ENCODE measurements at places on chromosomes 5 and 9.

GRCh38 chr5:60679816-60680215 is 20.1 kb downstream of the DEPDC1B start:
- DNase-seq, result no peak

GRCh38 chr9:120611690-120612068 is 31.7 kb upstream of the CDK5RAP2 start:
- DNase-seq, result no peak

DNA sequence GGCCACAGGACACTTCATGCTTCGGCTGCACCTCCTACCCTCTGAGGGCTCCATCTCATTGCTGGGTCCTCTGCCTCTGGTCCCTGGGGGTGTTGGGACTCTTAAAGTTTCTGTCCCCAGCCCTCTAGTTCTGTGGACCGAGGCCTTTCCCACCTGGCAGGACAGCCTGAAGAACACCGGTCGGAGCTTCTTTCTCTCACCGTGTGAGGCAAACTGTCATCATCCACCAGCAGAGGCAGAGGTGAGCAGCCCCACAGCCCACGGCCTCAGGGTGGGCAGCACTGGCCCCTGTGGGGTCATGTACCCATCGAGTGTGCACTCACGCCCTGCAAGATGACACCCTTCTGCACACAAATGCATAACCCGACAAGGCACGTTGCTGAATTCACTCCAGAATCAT is 49.9 kb downstream of the IRX2 start:
- no peak for DNase-seq

DNA sequence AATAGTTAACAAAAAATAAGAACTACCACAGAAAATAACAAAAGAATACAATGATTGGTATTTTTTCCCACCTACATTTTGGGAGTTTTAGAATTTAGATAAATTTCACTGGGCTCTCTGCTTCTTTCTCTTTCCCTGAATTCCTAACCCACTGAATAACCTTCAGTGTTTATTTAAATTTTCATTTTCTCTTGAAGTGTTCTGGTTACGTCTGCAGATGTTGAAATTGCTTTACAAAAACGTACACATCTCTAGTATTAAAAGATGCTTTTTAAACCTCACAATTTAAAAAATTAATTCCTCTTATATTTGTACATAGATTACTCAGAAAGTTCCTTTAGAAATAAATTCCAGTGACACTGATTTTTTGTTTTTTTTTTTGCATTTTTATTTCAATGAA is 158.7 kb upstream of the TUT7 start:
- DNase-seq, result no peak

- no peak for DNase-seq
These were observed 163.7 kb downstream of the ROR2 start for GRCh38 chr9:91786132-91786896.

- no peak for DNase-seq
These were observed 61.4 kb upstream of the RANBP6 start for GRCh38 chr9:6076851-6077250.

GRCh38 chr5:151665613-151666012 is 21.1 kb downstream of the SPARC start:
- DNase-seq, result no peak

DNA sequence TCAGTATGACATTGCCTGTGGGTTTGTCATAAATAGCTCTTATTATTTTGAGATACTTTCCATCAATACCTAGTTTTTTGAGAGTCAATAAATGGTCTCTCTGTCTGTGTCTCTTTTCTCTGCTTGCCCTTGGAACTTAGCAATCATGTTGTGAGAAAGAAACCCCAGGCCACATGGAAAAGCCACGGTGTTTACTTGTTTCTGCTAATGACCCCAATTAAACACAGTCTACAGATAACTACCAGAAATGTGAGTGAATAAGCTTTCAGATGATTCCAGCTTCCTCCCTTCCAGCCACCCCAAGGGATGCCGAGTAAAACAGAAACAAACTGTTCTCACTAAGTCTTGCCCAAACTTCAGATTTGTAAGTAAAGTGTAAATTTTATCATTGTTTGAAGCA is 584.9 kb downstream of the MAT2B start:
- DNase-seq, result no peak

- no peak for DNase-seq
These were observed 25.9 kb upstream of the IL17B start for GRCh38 chr5:149404746-149405549.

DNA sequence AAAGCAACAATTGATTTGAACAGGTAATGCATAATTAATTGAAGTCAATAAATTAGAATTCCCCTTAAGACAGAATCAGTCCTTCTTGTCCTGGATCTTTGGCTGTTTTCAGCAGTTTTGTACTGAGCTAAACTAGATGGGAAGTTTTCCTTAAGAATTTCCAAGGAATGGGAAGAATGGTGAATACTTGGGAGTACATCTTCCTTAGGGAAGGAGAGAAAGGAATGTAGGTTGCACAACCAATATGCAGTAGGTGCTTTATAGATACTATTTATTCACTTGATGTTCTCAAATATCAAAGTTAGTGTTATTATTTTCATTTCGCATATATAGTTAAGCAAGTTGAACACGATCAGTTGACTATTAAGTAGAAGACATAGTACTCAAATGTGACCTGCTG is 183.5 kb upstream of the MAP1B start:
- DNase-seq, result no peak

DNA sequence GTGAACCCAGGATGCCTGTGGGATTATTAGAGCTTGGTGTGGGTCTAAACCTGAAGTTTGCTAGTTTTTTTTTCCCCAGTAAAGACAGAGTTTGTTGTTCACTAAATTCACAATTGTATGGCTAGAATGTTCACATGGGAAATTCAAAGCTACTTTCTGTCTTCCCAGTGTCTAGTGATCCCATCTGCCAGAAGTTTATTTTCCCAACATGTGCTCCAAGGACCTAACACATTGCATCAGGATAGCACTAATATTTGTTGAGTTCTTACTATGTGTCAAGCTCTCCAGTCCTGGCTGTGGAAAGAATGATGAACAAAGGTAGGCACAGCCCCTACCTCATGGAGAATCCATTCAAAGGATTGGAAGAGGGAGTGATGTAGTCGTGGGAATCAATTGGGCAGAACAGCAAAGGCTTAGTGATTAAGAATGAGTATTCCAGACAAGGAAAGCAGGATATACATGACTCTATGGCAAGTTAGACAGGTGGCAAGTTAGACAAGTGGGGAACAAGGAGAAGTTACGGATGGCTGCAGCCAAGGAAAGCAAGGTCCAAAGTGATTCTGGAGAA is 521.5 kb upstream of the WWC1 start:
- no peak for DNase-seq

- no peak for DNase-seq
These were observed 85.6 kb downstream of the C5orf15 start for GRCh38 chr5:133882846-133883245.

DNA sequence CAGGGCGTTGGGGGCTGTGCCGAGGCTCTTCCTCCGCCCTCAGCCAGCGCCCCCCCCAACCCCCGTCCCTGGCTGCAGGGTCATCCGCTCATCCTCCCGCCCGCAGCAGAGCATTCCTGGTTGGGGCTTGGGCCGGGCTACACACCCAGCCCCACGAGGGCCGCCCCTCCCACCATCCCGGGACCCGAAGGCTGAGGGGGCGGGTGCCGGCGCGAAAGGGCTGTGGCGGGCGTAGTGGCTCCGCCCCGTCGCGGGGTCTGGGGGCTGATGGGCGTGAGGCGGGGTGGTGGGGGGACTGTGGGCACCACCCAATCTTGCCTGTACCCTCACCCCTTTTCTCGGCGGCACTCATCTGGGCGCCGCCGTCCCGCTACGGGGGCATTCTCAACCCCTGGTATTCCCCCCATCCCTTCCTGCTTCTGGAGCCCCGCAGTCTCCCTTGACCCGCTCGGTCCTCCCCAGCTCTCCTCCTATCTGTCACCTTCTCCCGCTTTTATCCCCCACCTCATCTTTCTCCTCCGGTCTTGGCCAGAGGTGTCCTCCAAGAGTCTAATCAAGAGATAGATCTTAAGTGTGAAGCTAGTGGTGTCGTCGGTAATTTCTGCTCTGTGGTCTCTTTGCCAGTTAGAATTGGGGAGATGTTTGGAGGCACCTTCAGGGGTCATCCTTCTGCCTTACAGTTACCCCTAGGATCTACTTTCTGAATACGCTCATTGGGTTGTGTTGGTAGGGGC is 1.6 kb downstream of the FER start:
- no peak for DNase-seq

DNA sequence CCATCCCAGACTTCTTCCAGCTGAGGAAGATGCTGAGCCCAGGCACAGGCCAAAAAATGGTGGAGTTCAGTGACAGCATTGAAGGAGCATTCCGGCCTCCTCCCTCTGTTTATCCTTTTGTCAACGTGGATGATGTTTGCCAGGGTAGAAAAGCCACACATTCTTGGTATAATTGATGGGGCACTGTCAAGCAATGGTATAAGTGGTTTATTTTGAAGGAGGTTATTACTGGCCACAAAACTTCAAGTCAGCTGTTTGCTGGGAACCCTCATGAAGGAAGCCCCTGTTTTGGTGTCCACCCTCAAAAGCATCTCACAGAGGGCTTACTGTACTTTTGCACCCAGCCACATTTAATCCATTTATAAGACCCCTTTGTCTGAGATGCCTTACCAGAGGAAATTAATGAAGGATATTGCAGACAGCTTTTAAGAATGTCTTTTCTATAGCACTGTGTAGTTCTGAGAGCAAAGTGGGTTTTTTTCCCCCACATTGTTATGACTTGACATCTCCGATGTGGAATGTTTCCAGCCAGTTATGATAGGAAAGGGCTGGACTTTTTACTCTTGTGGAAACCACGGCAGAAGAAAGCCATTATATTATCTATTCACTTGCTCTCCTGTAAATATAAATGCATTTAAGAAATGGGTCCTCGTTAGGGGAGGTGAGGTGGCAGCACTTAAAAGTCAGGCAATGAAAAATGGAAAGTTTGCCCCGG is 95.5 kb upstream of the SPATA31D4 start:
- no peak for DNase-seq

- no peak for DNase-seq
These were observed 1.6 kb upstream of the BRINP1 start for GRCh38 chr9:119370816-119371215.

DNA sequence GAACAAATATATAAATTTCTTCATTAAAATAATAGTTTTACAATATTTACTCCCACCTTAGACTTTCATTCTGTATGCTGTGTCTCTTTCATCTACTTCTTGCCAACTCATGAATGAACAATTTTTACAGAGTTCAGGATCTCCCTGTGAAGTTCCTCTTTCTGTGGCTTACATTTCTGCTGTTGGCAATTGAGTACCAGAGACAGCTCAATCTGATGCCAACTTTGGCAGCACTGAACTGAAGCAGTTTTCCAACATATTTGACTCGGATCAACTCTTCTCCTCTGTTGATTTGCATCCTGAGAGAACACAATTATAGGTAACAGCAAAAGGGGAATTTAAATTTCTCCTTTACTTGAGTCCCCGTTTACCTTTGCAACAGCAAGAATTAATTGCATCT is 1262.2 kb downstream of the EFNA5 start:
- DNase-seq, result no peak

DNA sequence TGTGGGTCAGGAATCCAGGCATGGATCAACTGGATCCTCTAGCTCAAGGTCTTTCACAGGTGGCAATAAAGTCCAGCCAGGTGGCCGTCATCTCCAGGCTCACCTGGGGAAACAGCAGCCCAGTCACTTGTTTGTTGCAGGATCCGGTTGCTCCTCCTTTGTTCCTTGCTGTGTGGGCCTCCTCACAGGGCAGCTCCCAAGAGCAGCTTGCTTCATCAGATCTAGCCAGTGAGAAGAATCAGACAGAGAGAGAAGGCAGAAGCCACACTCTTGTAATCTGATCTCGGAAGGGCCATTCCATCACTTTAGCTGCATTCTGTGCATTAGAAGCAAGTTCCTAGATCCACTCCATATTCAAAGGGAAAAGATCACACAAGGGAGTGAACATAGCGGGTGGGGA is 3.2 kb upstream of the HSD17B3 start:
- no peak for DNase-seq

GRCh38 chr5:141603923-141604717 is 14.7 kb downstream of the DIAPH1 start:
- no peak for DNase-seq

DNA sequence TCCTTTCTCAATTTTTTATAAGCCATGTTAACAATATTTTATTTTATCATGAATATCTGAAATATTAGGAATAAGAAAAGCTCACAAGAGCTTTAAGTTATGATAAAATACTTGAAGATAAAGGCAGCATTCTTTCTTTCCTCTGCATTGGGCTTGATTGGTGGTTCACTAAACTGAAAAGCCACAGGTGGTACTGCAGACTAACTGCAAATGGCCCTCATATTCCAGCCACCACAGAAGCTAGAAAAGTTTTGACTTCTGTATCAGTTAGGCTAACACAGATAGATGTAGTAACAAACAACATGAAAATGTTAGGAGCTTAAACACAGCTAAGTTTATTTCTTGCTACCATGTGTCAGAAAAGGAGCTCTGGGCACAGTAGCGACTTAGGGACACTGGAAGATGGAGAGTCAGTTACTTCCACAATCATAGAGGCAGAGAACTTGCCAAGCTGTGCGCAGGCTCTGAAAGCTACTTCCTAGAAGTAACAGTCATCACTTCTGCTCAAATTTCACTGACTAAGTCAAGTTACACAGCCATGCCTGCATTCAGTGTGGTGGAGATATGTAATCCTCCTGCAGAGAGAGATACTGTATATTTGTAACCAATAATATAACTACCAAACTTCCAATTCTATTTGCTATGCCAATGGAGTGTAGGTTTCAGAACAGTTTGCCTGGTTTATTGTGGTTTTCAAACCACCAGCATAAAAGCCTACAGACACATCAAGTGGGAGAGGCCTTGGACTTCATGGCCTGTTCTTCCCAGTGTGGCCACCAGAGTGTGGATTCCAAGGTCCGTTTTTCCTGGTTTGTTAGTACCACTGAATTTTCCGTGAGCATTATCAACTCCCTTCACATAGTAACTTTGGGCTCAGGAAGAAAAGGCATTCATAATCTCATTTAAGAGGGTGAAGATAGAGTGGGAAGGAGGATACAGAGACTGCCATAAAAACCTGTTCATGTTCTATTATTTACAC is 268.3 kb downstream of the PJA2 start:
- DNase-seq, result no peak

DNA sequence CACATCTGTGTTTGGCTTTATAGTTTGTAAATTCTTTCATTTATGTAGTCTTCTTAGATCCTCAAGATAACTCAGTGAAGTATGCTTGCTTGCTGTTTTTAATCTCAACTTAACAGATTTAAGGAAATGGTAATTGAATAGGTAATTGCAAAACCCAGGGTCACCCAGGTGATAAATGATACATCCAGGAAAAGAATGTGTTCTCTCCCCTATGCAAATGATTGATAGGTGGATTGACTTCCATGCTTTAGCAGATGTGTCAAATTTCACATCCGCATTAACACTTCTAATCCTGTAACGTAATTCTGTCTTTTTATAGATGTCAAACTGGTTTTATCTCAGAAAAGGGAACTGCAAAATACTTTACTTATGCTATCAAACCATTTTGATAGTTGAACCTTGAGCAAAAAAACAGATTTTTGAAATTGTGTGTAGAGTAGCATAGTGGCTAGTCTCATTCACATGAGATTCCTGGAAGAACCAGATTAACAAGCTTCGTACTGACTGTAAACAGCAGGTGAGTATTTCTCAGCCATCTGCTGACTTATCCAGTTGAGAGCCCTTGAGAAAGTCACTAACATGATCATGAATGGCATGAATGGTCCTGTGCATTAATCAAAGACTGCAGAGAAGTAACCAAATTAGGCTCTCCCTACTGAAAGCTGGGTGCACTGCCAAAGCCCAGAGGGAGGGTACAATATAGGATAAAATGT is 86.7 kb upstream of the PAM start:
- no peak for DNase-seq

Measured in NCI-H2107 (cell line).